Prostate gland (tissue), 2 donors: ENCODE measurements at places on chromosomes 2 and 18. TPM values are rescaled to one million over a fixed set of nuclear protein-coding genes. Genes with fewer than 3 reads are reported as not detected.
A peak's percentile ranks its signal among the peaks of the same experiment; 100 is the strongest.

Gene RBM43
- 6.2 TPM for total RNA-seq

GRCh38 chr2:178473931-178474330 is 4.5 kb downstream of the FKBP7 start:
- H3K27me3 ChIP-seq: no peaks in the 10 kb centered on the region
- H3K4me1 ChIP-seq: no peaks in the 10 kb centered on the region
- H3K4me3 ChIP-seq: no peak overlapping the region
- no peak for DNase-seq

- peak; percentile 25 for DNase-seq
- peak overlapping the region; percentile 89 for H3K27ac ChIP-seq
- no peaks in the 10 kb centered on the region for H3K27me3 ChIP-seq
- H3K4me3 ChIP-seq: peak overlapping the region; percentile 7
Observed at GRCh38 chr18:44682201-44682870, 1.6 kb downstream of the SETBP1 start.

- H3K4me3 ChIP-seq: peak within 1 kb of the TSS; percentile 45
- H3K27ac ChIP-seq: peak within 1 kb of the TSS; percentile 48
- H3K4me1 ChIP-seq: peaks cover 3% of the 10 kb centered on the region
- DNase-seq: no peak
- H3K27me3 ChIP-seq: no peaks in the 10 kb centered on the region
Observed at GRCh38 chr2:231395188-231396057, at the start of gene B3GNT7. Gene B3GNT7 (plus strand): TSS chr2:231395710. CDS start chr2:231395804, 94 bp downstream.

- H3K27ac ChIP-seq: no peak overlapping the region
- H3K36me3 ChIP-seq: no peaks in the 10 kb centered on the region
- no peak overlapping the region for H3K4me3 ChIP-seq
Observed at GRCh38 chr2:162070228-162070936, 3.6 kb downstream of the DPP4 start.

- DNase-seq: no peak
- no peaks in the 10 kb centered on the region for H3K36me3 ChIP-seq
- no peak overlapping the region for H3K27ac ChIP-seq
Observed at GRCh38 chr2:105404736-105405135, 5.9 kb upstream of the FHL2 start.

DNA sequence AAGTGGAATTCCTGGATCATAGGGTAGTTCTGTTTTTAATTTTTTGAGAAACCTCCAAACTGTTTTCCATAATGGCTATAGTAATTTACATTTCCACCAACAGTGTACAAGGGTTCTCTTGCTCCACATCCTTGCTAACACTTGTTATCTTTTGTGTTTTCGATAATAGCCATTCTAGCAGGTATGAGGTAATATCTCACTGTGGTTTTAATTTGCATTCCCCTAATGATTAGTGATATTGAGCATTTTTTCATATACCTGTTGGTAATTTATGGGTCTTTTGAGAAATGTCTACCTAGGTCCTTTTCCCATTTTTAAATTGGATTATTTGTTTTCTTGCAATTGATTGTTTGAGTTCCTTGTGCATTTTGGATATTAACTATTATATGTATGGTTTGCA is 39.6 kb downstream of the DIS3L2 start:
- no peak overlapping the region for H3K4me3 ChIP-seq
- H3K4me1 ChIP-seq: no peaks in the 10 kb centered on the region
- no peaks in the 10 kb centered on the region for H3K27me3 ChIP-seq
- no peak overlapping the region for H3K27ac ChIP-seq
- no peak for DNase-seq

DNA sequence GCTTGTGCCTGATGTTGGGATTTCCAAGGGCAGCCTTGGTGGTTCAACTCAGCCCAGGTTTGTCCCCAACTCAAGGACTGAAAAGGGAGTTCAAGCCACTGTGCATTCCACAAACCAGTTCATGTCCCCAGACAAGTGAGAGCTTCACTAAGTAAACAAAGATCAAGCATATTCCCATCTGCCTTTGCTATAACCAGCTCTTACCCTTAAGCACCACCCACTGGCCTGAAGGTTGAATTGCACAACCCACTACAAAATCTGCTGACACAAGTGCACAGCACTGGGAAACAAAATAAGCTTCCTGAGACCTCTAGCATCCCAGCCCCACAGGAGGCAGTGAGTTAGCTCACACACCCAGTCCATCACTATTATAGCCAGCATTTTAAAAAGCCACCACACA is 516.7 kb downstream of the NR4A2 start:
- H3K4me1 ChIP-seq: no peaks in the 10 kb centered on the region
- H3K27ac ChIP-seq: no peak overlapping the region
- H3K4me3 ChIP-seq: no peak overlapping the region
- no peak for DNase-seq
- no peaks in the 10 kb centered on the region for H3K36me3 ChIP-seq

DNA sequence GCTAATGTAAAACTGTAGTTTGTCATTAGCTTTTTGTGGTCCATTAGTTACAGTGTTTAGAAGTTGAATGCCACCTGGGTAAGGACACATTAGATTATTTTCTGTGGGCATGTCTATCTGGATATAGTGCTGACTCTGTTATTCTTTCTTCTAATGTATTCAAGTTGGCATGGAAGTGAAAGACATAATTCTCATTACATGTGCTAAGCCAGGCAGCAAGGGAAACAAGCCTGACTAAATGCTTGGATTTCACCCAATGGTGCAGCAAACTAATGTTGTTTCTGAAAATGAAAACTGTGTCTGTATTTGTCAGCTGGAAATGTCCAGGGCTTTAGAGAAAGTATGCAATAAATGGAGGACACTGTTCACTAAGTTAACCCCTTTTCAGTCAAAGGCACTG is 100.7 kb downstream of the NUP35 start:
- no peaks in the 10 kb centered on the region for H3K36me3 ChIP-seq
- H3K27ac ChIP-seq: no peak overlapping the region
- DNase-seq: no peak
- no peak overlapping the region for H3K4me3 ChIP-seq
- no peaks in the 10 kb centered on the region for H3K4me1 ChIP-seq

GRCh38 chr18:78914249-78914935 is 65.2 kb upstream of the SALL3 start:
- H3K36me3 ChIP-seq: no peaks in the 10 kb centered on the region
- H3K27ac ChIP-seq: no peak overlapping the region
- no peak for DNase-seq
- H3K27me3 ChIP-seq: no peaks in the 10 kb centered on the region
- H3K4me1 ChIP-seq: no peaks in the 10 kb centered on the region

Gene CFAP210
- 0.27 TPM for total RNA-seq

DNA sequence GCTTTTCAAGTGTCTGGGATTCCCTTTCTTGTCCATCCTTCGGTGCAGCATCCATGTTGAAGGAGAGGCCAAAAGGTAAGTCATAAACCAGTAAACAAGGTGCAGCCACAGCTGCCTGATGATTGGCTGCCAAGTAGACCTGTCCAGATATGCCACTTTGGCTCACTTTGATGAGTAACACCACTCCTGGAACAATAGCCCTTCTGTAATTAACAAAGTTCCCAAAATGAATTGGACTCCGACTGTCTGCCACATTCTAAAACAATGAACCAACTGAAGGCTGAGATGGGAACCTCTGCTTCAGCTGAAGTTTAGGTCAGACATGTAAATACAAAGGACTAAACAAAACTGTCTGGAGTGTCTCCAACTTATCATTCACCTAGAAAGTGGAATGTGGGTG is 82.2 kb upstream of the LGALSL start:
- H3K27me3 ChIP-seq: no peaks in the 10 kb centered on the region
- no peak overlapping the region for H3K27ac ChIP-seq
- no peaks in the 10 kb centered on the region for H3K36me3 ChIP-seq
- H3K4me1 ChIP-seq: no peaks in the 10 kb centered on the region
- DNase-seq: no peak
- no peak overlapping the region for H3K4me3 ChIP-seq

- H3K4me3 ChIP-seq: no peak overlapping the region
- no peaks in the 10 kb centered on the region for H3K4me1 ChIP-seq
- H3K27me3 ChIP-seq: no peaks in the 10 kb centered on the region
- DNase-seq: no peak
- no peak overlapping the region for H3K27ac ChIP-seq
Observed at GRCh38 chr2:147800316-147800715, 44.5 kb upstream of the ACVR2A start.

Gene PSMA8
- total RNA-seq: 2.9 TPM

DNA sequence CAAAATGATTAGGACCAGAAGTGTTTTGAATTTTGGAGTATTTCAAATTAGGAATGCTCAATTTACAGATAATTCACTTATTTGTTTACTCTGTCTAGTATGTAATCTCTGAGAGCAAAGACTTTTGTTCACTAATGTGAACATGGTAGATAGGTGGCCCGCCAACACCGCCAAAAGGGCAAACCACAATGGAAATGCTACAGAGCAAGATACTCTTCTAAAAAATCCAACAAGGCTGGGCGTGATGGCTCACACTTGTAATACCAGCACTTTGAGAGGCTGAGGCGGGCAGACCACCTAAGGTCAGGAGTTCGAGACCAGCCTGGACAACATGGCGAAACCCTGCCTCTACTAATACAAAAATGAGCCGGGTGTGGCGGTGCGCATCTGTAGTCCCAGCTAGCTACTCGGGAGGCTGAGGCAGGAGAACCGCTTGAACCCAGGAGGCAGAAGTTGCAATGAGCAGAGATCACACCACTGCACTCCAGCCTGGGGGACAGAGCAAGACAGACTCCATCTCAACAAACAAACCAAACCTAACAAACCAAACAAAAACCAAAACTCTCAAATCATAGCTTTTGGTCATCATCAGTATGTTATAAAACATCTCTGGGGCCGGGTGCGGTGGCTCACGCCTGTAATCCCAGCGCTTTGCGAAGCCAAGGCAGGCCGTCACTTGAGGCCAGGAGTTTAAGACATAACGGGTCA is 2.4 kb downstream of the CCT4 start:
- H3K4me3 ChIP-seq: no peak overlapping the region
- no peaks in the 10 kb centered on the region for H3K36me3 ChIP-seq
- no peak for DNase-seq
- H3K27me3 ChIP-seq: no peaks in the 10 kb centered on the region
- no peak overlapping the region for H3K27ac ChIP-seq

GRCh38 chr2:181585732-181586131 is 71.2 kb downstream of the CERKL start:
- no peaks in the 10 kb centered on the region for H3K27me3 ChIP-seq
- no peaks in the 10 kb centered on the region for H3K4me1 ChIP-seq
- H3K36me3 ChIP-seq: no peaks in the 10 kb centered on the region
- H3K27ac ChIP-seq: no peak overlapping the region
- no peak for DNase-seq

DNA sequence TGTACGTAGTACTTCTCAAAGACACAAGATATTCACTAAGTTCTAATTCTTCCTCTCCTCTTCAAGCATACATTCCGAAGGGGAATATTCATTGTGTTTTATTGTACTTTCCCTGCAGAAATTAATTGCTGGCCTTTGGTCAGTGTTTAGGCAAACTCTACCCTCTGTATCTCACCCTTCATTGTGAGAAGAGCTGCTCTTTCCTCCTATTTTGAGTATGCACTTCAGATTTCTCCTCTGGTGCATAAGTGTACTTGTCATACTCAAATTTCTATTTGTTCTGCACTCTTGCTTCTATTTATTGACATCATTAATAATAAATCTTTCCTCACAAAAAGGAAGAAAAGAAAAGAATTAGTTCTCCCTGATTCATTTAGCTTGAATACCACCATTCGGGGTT is 485.4 kb upstream of the SLC8A1 start:
- H3K27ac ChIP-seq: no peak overlapping the region
- no peaks in the 10 kb centered on the region for H3K4me1 ChIP-seq
- no peaks in the 10 kb centered on the region for H3K27me3 ChIP-seq
- DNase-seq: no peak
- H3K36me3 ChIP-seq: no peaks in the 10 kb centered on the region
- no peak overlapping the region for H3K4me3 ChIP-seq

GRCh38 chr18:53887447-53887846 is 337.0 kb downstream of the MBD2 start:
- no peak for DNase-seq
- H3K27ac ChIP-seq: no peak overlapping the region
- no peaks in the 10 kb centered on the region for H3K4me1 ChIP-seq
- no peaks in the 10 kb centered on the region for H3K36me3 ChIP-seq

Gene UCN
- total RNA-seq: 4.2 TPM

- DNase-seq: no peak
- no peak overlapping the region for H3K4me3 ChIP-seq
- H3K27me3 ChIP-seq: no peaks in the 10 kb centered on the region
- no peaks in the 10 kb centered on the region for H3K36me3 ChIP-seq
- H3K27ac ChIP-seq: no peak overlapping the region
- H3K4me1 ChIP-seq: peaks cover 8% of the 10 kb centered on the region
Observed at GRCh38 chr18:8708670-8709069, 3.3 kb downstream of the MTCL1 start.

Gene TWIST2
- 52.9 TPM for total RNA-seq

Gene UGT1A4
- not detected for total RNA-seq

GRCh38 chr2:121902171-121902591 is 146.7 kb downstream of the TSN start:
- H3K4me1 ChIP-seq: no peaks in the 10 kb centered on the region
- H3K27ac ChIP-seq: no peak overlapping the region
- H3K36me3 ChIP-seq: no peaks in the 10 kb centered on the region
- no peaks in the 10 kb centered on the region for H3K27me3 ChIP-seq
- no peak overlapping the region for H3K4me3 ChIP-seq
- no peak for DNase-seq

- H3K4me1 ChIP-seq: no peaks in the 10 kb centered on the region
- no peak overlapping the region for H3K27ac ChIP-seq
- H3K4me3 ChIP-seq: no peak overlapping the region
- H3K27me3 ChIP-seq: no peaks in the 10 kb centered on the region
- no peaks in the 10 kb centered on the region for H3K36me3 ChIP-seq
Observed at GRCh38 chr2:235088496-235088921, 136.7 kb downstream of the SH3BP4 start.

- H3K4me1 ChIP-seq: no peaks in the 10 kb centered on the region
- H3K36me3 ChIP-seq: no peaks in the 10 kb centered on the region
- no peak for DNase-seq
- no peaks in the 10 kb centered on the region for H3K27me3 ChIP-seq
Observed at GRCh38 chr2:20300656-20301055, 50.0 kb downstream of the PUM2 start.

DNA sequence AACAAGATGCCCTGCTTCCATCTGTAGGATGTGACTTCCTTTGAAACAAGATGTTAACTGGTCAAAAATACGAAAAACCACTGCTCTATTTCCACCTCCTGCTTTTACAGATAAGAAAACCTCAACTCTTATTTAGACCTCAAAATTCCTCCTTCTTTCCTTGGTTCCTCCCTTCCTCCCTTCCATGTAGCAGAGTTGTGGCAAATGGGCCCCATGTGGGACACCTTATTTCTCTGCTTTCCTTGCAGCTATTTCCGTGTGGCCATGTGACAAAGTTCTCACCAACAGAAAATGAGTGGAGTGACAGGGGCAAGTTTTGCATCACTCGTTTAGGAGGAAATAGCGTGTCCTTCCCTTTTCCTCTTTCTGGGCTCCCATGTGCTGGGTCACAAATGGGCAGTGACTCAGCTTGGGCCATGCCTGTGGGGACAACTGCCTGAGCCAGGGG is 69.4 kb upstream of the SMAD2 start:
- no peak for DNase-seq
- H3K4me3 ChIP-seq: no peak overlapping the region
- no peaks in the 10 kb centered on the region for H3K27me3 ChIP-seq
